ENCODE measurements at places on chromosomes 4 and X. TPM values are rescaled to one million over a fixed set of nuclear protein-coding genes. Genes with fewer than 3 reads are reported as not detected.

DNA sequence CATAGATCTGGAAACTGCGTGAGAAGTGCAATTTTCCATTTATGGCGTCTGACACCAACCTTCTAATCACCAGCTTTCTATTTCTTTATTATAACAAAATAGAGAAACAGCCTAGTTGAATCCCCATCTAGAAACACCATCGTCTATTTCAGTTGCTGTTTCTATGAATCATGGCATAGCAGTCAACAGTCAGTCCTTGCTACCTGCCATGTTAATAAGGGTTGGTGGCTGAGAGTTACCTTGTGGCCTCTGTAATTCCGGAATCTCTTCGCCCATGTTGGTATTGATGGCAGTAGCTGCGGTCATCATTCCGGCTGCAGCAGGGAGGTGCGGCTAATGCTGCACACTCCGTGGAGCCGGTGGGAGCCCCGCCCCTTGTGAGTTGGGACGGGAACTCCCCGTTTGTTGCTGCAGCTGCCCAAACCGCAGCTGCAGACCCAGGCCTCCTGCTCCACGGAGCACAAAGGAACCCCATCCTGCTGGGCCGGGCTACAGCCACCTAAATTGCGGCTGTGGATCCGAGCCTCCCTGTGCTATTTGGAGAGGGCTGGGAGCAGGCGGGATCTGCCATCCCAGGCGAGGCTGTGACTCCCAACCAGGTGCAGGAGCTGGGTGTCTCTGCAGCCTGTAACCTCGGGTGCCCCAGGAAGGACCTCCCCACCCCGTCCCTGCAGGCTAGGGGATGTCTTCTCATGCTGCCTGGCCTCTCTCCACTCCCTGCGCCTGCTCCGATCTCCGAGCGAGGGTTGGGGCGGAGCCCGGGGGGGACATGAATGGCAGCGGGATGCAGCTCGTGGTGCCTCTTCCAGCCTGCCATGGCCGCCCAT is 115.4 kb upstream of the STK26 start:
- DNase-seq: no peak

DNA sequence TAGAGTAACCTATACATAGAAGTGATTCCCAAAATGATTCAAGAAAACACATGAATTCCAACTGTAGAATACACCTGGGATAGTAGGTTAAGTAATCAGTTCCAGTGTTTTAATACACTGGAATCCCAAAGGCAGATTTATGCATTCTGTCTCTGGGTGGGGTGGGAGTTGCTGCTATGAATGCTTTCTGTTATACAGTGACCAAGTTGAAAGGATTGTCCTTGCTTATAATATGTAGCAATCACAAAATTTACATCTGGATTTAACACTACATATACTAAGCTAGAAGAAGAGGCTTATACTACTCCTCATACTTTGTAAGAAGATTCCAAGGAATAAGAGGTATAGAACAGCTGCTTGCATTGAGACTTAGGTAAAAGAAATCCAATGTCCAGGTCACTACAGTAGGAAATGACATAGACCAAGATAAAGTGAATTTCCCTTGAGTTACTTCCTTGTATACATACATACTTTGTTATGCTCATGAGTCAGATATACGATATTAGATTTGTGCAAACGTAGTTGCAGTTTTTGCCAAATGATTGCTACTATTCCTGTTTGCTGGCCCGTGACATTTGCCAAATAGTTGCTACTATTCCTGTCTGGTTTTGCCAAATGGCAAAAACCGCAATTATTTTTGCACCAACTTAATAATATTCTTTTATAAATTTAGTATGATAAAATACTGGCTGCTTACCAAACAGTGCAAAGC is 210.5 kb upstream of the DIAPH2 start:
- no peak for DNase-seq

- DNase-seq: no peak
These were observed 86.8 kb downstream of the DIAPH2 start for GRCh38 chrX:96771486-96771885.

DNA sequence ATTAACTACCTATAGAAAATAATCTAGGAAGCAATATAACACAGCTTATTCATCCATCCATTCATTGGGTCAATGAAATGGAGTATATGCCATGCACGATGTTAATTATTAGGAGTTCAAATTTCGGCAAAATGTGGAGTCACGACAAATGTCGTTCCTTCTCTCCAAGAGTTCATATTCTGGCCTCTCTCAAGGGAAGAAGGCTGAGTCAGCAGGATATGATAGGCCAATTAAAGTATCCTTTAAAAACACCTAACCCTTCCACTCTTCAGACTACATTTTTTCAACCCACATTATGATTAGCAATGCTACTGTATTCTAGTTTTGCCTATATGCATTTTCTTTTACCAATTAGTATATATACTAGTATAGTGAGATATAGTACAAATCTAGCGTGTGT is 163.1 kb downstream of the LARP7 start:
- DNase-seq: no peak

GRCh38 chr4:139603576-139604410 is 47.8 kb upstream of the SETD7 start:
- DNase-seq: no peak

DNA sequence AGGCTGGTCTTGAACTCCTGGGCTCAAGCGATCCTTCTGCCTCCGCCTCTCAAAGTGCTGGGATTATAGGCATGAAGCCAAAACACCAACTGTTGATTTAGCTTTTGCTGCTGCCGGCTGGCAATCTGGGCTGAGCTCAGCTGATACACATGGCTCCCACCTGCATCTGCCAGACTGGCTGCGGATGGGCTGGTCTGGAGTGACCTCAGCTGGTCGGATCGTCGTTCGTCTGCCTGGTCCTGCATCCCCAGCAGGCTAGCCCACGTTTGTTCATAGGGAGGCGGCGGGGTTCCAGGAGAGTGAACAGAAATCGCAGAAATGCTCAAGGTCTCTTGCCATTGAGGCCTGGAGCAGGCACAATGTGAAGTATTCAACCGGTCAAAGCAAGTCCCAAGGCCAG is 74.4 kb upstream of the DDX3X start:
- no peak for DNase-seq

DNA sequence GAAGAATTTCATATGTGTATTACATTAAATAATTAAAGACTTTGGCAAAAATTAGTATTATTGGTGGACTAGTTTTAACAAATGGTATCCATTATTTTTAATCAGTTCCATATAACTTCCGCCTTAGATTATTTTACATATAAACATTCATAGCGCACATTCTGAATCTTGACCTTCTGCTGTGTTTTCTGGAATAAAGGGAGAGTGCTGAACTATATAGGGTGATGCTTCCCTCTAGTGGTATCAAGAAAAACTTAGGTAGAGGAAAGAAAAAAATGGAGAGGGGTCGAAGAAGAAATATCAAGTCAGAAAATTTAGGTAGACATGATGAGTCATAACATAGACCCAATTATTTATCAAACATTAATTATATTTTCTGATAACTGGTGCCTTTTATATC is 155.6 kb upstream of the PACRGL start:
- DNase-seq: peak; percentile 17

- DNase-seq: no peak
These were observed 2.6 kb upstream of the LAS1L start for GRCh38 chrX:65537229-65537628.

- no peak for DNase-seq
These were observed 30.4 kb downstream of the DDX60L start for GRCh38 chr4:168449719-168450452.

- no peak for DNase-seq
These were observed 443.9 kb upstream of the INTU start for GRCh38 chr4:127188847-127189246.

DNA sequence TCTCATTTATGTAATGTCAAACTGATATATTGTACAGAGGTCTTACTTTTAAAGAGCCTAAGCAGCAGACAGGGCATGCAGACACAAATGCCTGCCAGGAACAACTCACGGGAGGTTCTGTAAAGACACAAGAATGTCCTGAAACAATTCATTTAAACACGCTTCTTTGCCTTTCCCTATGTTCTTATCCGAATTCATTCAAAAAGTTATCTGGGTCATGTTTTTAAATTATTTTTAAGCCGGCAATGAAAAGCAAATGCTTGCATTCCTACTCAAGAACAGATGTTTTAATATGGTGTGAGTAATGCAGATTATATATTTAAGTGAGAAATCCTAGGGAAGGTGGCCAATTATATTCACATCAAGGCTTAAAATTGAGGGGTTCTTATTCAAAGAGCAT is 192.6 kb downstream of the PDGFC start:
- DNase-seq: no peak

GRCh38 chr4:174334628-174335027 is 50.9 kb downstream of the CEP44 start:
- no peak for DNase-seq

DNA sequence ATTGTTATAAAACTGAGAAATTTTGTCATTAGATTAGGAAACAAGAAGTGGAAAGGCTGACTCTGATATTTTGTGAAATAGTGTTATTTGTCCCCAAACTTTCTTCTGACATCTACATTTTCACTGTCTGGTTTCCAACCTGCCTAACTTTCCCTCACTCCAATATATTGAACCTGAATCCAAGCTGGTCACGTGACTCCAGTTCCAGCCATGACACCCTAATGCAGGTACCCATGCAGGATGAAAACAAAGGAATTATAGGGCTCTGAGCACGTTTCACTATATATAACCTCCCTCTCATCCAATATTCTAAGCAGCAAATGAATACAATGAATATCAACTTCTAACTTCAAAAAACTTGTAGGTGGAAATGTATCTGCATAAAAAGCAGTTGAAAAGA is 231.6 kb downstream of the TLL1 start:
- DNase-seq: no peak

Gene STARD8
- 6.5 TPM for total RNA-seq

Gene CENPI
- 19.6 TPM for total RNA-seq

Gene ADH1B
- total RNA-seq: 97.0 TPM

Data from urinary bladder (tissue), 4 donors.